ENCODE measurements at places on chromosomes 12 and 14.

- DNase-seq: no peak
These were observed 134.9 kb downstream of the CAPZA3 start for GRCh38 chr12:18872770-18873169.

DNA sequence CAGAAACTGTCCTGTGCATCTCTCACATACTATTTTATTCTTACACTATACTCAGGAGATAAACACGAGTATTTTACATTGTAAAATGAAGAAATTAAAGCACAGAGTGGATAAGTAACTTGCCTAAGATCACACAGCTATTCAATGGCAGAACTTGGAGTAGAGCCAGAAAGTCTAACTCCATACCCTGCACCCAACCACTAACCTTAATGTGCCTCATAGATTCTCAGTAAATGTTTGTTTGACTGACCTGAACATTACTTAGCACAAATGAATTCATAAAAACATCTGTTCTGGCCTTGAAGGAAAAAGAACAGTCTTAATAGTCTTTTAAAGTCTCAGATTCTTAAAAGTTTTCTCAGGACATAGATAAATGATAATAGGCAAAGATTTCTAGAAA is 83.5 kb upstream of the OVCH1 start:
- no peak for DNase-seq

DNA sequence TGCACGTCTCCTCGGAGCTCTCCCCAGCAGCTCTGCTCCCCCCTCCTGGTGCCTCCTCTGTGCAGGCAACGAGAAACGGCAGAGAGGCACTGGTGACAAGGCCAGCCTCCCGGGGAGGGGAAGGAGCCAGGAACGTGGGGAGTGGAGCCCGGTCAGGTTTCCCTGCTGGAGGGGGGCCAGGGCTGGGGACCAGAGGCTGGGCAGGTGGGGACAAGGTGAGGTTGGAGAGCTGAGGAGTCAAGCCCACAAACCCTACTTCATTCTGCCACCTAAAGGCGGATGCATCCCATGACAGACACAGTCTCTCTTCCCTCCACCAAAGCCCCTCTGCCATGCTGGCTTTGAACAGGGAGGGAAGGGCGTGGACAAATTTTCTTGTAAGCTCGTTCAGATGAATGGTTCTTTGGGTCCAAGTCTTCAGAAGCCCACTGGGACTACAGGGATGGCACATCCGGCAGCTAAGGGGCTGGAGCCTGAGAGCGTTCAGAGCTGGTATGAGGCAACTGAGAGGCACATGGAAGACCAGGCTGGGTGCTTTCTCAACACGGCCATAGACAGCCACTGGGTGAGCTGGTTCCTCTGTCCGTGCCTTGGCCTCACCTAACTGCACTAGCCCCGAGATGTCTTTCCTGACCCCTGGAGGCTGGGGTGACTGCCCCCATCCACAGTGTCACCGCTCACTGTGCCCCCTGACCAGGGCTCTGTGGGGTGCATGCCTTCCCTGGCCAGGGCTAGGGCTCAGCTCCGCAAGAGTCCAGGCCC is 105.9 kb downstream of the RBM19 start:
- no peak for DNase-seq

- DNase-seq: no peak
These were observed 2.4 kb downstream of the BTG1 start for GRCh38 chr12:92143258-92143657.

DNA sequence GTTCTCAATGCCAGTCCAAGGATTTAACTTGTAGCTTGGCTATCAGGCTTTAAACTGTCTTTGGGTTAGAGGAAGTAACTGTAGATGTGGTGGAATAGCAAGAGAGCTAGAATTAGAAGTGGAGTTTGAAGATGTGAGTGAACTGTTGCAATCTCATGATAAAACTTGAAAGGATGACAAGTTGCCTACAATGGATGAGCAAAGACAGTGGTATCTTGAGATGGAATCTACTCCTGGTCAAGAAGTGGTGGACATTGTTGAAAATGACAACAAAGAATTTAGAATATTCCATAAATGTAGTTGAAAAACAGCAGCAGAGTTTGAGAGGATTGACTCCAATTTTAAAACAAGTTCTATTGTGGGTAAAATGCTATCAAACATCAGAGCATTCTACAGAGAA is 199.0 kb downstream of the DUSP6 start:
- DNase-seq: no peak

All from stimulated activated CD8-positive, alpha-beta memory T cell treated with anti-CD3 and anti-CD28 coated beads, Interleukin-4, amount 100 ng/mL, for 1 hour (primary cell).